ENCODE measurements at places on chromosomes 1 and 21.
A peak's percentile ranks its signal among the peaks of the same experiment; 100 is the strongest.

DNA sequence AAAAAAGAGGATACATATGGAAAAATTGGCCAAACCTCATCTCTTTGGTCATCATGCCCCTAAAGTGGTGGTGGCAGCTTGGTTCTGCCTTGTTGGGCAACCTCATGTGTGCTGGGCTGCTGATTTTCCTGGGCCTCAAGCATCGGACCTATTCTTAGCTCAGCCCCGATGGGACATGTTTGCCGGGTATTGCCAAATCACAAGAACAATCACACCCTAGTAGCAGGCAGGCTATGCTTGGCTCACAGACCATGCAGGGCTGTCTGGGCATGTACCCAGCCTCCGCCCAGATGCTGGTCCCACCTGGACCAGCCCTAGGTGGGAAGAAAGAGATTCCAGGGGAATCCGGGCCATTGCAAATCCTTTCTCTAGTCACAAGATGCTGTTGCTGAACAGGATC is 189.4 kb upstream of the FGGY start:
- no peak for DNase-seq

DNA sequence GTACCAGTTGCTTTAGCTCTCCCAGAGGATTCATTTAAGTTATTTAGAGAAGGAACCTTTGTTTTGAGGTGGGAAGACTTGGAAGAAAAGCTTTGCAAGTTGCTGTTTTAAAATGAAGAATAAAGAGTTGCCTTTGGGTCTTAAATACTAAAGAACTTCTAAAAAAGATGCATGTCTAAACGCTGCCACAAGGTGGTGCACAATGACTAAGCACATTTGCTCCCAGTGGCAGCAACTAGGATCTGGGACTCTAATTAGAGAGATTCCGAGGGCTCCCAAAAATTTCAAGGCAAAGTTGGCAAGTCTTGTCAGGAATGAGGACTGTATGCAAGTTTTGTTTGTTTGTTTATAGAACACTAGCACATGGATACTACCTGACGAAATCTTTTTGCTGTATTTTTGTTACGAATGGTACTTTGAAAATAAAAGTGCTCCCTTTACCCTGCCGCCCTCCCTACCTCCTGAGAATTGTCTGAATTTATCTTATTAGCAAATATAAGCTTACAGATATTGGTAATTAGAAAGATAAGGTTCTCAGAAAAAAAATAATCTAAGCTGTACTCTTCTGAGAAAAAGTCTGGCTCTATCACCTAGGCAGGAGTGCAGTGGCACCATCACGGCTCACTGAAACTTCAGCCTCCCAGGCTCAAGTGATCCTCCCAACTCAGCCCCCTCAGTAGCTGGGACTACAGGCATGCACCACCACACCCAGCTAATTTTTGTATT is 121.8 kb downstream of the HFM1 start:
- DNase-seq = peak; percentile 67

DNA sequence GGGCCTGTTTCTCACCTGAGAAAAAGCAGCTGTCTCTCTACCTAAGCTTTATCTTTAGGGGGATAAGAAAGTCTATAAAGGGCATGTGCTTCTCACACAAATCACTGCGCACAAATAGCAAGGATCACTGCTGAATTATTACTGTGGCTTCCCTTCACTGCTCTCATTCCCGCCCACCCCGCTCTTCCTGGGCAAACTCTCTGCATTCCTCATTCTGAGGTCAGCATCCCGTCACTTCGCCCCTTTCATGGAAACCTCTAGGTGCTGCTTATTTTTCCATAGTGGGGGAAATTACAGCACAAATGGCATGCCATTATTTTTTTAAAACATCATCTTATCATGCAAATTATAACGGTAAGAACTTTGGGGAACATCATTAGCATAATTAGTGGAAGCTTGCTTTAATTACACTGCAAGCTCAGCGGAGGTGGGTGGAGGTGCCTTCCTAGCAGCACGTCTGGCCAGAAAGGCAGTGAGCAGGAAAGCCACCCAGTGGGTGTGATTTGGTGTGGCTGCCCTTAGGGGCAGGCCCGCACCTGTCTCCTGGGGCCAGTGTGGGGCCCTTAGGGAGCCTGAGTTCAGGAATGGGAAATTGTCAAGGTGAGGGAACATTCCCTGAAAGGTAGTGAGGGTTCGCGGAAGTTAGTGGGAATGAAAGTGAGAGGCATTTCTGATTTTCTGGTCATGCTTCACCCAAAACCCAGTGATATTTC is 105.9 kb downstream of the LAMC2 start:
- DNase-seq = no peak

- DNase-seq = no peak
Measured at GRCh38 chr1:118160806-118161205, 24.2 kb downstream of the SPAG17 start.

DNA sequence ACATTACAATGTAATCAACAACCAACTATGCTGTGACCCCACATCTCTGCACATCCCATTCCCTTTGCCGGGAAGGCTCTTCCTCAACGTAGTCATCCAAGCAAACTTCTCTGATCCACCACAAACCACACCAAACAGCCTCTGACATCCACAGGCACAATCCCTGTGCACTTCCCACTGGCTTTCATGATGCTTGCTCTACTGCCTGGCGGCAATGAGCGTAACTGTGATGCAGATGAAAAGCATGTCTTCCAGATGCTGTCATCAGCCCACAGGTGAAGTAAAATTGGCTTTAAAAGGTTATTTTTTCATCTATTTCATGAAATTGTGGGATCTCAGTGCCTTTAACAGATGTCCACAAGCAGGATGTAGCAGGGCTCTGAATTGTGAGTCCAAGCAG is 635.2 kb downstream of the SMYD3 start:
- DNase-seq = no peak

- no peak for DNase-seq
Measured at GRCh38 chr1:159841749-159842148, 15.1 kb downstream of the SLAMF8 start.

GRCh38 chr1:3022511-3022973 is 1.3 kb downstream of the ACTRT2 start:
- no peak for DNase-seq

DNA sequence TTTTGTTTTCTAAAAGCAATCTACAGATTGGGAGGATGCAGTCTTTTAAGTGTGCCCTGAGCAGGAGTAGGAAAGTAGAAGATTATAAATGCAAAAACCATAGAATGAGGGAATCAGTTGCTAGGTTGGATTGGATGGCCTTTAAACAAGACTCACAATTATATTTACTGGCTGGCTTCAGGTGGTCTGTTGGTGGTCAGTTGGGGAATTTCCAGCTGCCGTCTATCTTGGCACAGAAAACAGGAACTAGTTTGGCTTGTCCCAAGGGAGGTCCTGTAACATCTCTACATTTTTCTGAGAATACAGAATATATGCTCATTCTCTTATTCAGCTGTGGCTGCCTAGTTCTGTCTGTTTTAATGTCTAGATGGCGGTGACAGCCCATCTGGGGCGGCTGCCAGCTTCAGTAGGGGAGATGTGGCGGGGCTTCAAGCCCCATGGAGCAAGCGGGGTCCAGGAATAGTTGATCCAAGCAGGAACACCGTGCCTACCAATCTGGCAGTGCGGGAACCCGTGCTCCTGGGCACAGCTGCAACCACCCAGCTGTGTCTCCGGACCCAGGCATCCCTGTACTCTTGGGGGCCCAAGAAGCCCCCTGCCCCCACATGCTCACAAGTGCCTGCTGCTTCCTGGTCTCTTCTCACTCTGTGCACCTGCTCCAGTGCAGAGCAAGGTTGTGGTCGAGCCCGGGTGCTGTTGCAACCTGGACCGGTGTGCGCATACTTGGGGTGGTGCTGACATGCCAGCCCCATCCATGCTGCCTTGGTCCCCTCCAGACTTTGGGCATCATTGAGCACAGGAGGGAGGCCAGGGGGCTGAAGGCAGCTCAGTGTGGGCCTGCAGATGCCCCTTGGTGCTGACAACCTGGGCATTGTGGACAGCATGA is 1182.6 kb downstream of the AMY1C start:
- no peak for DNase-seq

GRCh38 chr1:72375226-72375625 is 92.9 kb upstream of the NEGR1 start:
- DNase-seq = no peak

DNA sequence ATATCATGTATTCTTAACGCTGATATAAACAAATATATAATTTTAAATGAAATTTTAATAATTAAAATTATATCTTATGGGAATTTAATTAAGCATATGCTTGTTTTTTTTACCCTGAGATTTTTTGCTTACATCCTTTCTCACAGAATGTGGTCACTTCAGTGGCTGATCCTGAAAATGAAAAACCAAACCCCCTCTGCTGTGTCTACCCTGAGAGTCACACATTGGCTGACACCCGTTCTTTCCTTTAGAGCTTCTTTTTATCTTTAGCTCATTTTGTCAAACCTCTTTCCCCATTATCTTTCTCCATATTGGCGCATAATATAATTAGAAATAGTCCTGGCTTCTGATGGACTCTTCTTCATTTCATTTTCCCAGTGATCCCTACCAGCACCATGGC is 10.8 kb upstream of the CACYBP start:
- DNase-seq = no peak

GRCh38 chr1:223403184-223403815 is 10.1 kb downstream of the CCDC185 start:
- DNase-seq = no peak

- no peak for DNase-seq
Measured at GRCh38 chr1:29121516-29121935, 2.2 kb downstream of the TMEM200B start.

DNA sequence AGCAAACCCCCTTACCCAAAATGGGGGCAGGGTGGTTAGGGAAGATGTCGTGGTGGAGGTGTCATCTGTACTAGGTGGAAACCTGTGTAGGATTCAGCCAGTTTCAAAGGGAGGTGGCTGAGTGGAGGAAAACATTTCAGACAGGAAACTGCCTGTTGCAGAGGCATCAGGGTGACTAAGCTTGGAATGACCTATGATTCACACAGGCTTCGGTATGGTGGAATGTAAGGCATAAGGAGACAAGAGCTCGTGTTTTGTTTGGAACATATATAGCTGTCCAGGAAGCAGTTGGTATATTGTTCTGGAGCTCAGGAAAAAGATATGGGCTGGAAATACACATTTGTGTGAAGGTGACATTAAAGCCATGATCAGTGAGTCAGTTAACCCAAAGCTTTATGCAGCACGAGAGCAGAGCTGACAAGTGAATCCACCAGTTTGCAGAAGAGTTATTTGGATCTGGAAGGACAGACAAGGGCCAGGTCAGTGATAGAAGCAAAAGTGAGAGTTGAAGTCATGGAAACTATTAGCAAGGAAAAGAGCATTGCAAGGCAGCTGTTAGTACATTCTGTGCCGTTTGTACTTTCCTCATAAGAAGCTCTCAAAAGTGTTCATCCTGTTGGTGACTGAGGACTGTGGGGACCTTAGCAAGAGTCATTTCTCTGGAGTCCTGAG is 12.2 kb downstream of the UTP25 start:
- DNase-seq = no peak

DNA sequence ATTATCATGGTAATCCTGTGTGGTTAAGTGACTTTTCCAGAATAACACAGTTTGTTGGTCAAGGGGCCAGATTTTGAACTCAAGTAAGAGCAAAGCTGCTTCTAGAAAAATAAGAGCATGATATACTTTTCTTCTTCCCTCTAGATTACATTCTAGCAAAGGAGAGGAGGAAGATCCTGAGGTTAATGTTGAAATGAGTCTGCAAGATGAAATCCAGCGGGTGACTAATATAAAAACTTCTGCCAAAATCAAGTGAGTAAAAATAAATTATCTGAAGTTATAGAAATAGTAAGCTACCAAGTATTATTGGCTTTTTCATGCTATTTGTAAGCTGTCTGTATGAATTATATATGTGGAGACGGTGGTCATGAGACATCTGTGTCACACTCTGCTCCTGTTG is 12.8 kb downstream of the WDR3 start:
- DNase-seq = no peak

DNA sequence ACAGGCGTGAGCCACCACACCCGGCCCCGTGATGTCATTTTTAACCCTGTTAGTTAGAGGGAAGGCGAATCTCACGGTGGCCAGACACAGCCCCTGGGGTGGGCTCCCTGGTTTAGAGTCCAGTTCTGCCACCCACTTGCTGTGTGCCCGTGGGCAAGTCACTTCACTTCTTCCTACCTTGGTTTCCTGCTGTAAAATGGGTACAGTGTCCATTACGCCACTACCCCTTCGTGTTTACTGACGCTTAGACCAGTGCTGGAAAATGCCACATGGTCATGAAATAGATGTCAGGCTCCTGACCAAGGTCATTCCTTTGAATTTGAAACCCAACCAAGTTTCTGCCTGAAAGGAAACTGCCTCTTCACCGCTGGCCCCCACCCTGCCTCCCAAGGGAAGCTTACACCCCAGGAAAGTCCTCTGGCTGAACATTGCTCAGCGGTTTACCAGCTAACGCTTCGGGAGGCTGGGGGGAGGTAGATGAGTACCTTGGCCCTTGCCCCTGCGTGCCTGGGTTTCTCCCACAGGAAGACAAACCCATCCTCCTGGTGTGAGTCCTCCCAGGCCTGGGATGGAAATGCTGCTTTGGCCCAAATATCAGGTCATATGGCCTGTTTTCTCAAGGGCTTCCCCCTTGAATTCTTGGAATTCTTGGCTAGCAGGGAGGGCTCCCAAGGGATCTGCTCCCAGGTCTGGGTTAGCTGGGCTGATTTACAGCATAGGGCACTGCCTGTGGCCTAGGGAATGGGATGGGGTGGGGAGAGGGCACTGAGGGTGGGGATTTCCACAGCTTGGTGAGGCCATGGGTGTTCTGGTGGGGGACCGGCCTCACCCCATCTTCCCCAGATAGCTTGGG is 7.6 kb upstream of the AADACL4 start:
- no peak for DNase-seq

- peak; percentile 96 for DNase-seq
Measured at GRCh38 chr1:11934302-11935056, at the start of gene PLOD1. TSS of gene PLOD1 (plus strand) at chr1:11934717. CDS start at chr1:11934780, 63 bp downstream.

DNA sequence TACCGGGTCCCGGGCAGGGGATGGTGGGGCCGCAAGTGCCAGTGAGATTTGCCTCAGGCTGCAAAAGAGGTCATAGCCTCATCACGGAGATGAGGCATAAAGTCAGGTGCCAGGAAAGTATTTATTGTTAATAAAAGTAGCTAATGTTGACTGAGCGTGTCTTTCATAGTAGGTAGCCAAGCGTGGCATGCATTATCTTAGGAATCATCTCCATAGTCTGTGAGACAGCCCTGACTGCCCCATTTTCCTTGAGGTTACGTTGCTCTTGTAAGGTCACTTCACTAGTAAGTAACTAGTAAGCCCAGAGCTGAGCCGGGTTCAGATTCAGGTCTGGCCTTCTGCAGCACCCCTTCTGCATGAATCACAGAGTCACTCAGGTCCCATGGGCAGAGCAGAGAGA is 174.2 kb downstream of the CAMTA1 start:
- DNase-seq = no peak

DNA sequence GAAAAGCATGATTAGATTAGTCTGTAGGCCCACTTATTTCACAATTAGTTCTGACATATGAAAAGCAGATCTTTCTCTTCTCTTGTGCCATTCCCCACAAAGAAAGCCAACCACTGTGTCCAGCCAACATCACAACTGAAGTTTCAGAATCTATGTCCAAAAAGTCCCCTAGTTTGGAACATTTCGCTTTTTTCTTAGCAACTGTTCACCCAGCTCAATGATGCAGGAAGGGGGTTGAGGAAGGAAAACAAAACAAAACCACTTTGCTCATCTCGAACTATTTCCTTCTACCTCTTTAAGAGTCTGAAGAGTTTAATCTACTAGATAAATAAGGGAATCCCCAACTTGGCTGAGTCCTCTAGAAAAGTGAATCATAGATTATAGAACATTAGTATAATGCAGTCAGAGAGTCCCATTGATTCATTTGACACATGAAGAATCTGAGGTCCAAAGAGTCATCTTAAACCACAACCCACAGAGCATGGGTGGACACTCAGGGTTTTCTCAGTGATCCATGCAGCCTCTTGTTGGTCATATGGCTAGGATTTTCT is 159.3 kb upstream of the SGIP1 start:
- DNase-seq = no peak

- DNase-seq = no peak
Measured at GRCh38 chr1:218350035-218350525, 4.9 kb downstream of the TGFB2 start.

All from activated CD8-positive, alpha-beta memory T cell treated with anti-CD3 and anti-CD28 coated beads for 24 hours (primary cell).